ENCODE measurements at places on chromosomes 5 and 9. TPM values are rescaled to one million over a fixed set of nuclear protein-coding genes. Genes with fewer than 3 reads are reported as not detected.

- no peak overlapping the region for H3K27ac ChIP-seq
- H3K4me3 ChIP-seq = no peak overlapping the region
- H3K27me3 ChIP-seq = no peaks in the 10 kb centered on the region
- no peaks in the 10 kb centered on the region for H3K36me3 ChIP-seq
These were observed 177.6 kb upstream of the MVB12B start for GRCh38 chr9:126148994-126149393.

TGFBI gene
- total RNA-seq = 12.7 TPM

- no peaks in the 10 kb centered on the region for H3K4me1 ChIP-seq
- no peaks in the 10 kb centered on the region for H3K36me3 ChIP-seq
- DNase-seq = no peak
These were observed 152.5 kb downstream of the MUSK start for GRCh38 chr9:110821064-110821463.

DNA sequence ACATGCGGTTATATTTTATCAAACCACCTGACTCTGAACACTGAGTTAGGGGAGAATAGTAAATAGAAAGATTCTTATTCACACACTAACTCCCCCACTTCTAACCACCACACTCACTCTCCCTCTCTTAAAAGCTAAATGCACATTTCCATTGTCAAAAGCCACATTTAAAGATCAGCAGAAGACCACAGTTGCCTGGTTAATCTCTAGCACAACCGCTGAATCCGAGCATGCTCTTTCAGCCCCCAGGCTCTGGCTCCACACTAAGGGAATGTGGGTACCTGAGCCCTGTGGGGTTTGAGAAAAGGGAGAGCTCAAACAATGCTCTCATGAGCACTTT, 35.7 kb downstream of the PFDN1 start:
- no peak for DNase-seq
- no peak overlapping the region for H3K4me3 ChIP-seq
- H3K27me3 ChIP-seq = no peaks in the 10 kb centered on the region
- peaks cover 38% of the 10 kb centered on the region for H3K4me1 ChIP-seq
- H3K27ac ChIP-seq = no peak overlapping the region

FOXD4 gene
- total RNA-seq = 0.35 TPM

GABRA6 gene
- not detected for total RNA-seq

DNA sequence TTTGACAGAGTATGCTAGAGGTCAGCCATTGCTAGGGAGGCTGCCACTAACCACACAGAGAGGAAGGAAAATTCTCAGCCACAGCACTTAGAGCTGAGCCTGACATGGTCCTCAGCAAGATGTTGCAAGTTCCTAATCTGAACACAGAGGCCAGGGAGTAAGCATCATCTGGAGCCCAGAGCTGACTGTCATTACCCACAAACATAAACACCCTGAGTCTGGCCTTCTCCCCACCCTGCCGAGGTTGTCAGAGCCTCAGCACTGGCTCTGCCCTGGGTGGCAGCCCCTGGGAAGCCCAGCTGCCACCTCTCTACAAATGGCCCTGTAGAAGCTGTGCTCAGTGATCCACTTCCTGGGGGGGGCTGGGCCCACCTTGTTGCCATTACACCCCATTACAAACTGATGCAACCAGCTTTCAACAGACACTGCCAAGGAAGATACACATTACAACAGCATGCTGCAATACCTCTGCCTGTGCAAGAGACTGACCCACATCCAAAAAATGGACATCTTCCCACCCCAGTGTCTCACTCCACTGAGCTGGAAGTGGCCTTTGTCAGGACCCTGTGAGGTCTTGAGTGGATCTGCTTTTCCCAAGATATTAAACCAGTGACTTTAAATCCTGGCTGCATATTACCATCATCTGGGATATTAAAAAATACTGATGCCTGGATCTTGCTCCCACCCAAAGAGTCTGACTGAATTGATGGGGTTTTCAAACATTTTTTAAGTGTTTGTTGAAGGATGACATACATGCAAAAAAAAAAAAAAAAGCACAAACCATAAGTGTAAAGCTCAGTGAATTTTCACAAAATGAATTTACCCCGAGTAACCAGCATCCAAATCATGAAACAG, 33.0 kb downstream of the IRF1 start:
- DNase-seq = peak; percentile 50
- no peak overlapping the region for H3K4me3 ChIP-seq
- H3K27me3 ChIP-seq = no peaks in the 10 kb centered on the region
- no peaks in the 10 kb centered on the region for H3K36me3 ChIP-seq
- H3K27ac ChIP-seq = peak overlapping the region; percentile 77
- H3K4me1 ChIP-seq = peaks cover 100% of the 10 kb centered on the region

DNA sequence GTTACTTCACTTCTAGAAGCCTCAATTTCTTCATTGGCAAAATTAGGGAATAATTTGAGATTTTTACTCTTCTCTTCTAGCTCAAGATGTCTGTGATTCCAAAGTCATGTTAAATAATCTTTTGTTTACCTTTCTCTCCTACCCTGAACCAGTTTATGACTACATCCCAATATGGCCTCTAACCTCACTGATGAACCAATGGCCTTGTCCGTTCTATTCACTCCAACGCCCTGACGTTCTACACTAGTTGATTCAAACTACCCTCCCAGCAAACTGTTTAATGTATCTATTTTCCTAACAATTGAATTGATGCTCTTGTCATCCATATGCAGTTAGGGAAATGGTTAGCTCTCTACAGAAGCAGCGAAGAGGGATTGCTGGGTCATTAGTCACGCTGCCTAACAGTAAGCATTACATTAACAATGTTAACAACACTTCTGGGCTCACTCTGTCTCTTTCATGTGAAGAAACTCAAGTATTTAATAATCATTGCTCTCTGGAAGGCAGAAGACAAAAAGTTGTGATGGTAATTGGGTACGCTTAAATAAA, 38.0 kb downstream of the RAPGEF1 start:
- no peak overlapping the region for H3K4me3 ChIP-seq
- no peak overlapping the region for H3K27ac ChIP-seq
- no peaks in the 10 kb centered on the region for H3K36me3 ChIP-seq
- no peak for DNase-seq
- peaks cover 90% of the 10 kb centered on the region for H3K4me1 ChIP-seq

DNA sequence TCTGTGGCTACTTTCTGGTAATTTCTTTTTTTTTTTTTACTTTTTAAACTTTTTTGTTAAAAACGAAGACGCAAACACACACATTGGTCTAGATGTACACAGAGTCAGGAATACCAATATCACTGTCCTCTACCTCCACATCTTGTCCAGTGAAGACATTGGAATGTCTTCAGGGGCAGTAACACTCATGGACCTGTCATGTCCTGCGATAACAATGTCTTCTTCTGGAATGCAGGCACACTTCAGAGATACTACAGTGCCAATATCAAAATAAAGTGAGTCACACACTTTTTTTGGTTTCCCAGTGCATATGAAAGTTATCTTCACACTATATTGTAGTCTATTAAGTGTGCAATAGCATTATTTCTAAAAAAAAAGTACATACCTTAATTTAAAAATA, 175.9 kb downstream of the ARRDC3 start:
- H3K4me1 ChIP-seq = no peaks in the 10 kb centered on the region
- no peak overlapping the region for H3K4me3 ChIP-seq
- H3K36me3 ChIP-seq = no peaks in the 10 kb centered on the region

DNA sequence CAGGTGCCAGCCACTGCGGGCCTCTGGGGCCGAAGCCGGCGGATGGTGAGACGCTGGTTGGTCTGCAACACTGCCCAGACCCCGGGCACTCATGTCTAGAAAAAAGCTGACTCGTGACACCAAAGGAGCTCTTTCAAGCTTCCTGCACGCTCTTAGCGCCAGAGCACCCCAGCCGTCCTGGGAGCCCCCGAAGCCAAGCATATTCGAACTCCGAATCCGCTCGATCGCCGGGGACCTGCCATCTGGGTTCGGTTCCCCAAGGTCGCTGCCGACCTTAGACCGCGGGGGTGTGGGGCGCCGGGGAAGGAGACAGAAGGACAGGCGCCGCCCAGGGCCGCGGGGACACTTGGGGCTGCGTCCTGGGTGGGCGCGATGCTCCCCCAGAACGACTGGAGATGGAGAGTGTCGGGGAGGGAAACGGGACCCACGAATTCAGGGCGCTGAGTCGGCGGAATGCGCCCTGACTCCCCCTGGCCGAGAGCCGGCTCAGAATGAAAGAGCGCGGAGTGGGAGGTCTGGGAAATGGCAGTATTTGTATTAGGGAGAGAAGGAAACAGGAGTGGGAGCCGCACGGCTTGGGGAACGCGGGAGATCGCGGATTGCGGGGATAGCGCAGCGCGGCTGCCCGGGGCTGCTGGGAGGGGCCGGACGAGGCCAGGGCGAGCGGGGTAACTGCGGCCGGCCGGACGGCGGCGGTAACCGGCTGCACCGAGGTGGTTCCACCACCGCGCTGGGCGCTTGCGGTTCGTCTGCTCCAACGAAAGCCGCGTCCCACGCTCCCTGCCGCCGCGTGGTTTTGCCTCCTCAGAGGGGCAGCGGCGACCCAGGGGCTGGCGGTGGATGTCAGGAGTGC, 20.1 kb upstream of the MARCHF6 start:
- H3K27ac ChIP-seq = no peak overlapping the region
- H3K36me3 ChIP-seq = no peaks in the 10 kb centered on the region
- peak overlapping the region; percentile 35 for H3K4me3 ChIP-seq
- H3K4me1 ChIP-seq = peaks cover 6% of the 10 kb centered on the region
- peaks cover 14% of the 10 kb centered on the region for H3K27me3 ChIP-seq

GRCh38 chr5:81750308-81751008, 439 bp downstream of the SSBP2 start:
- H3K4me1 ChIP-seq = peaks cover 20% of the 10 kb centered on the region
- no peaks in the 10 kb centered on the region for H3K36me3 ChIP-seq
- H3K27me3 ChIP-seq = no peaks in the 10 kb centered on the region
- peak; percentile 48 for DNase-seq

IL3 gene
- not detected for total RNA-seq

DNA sequence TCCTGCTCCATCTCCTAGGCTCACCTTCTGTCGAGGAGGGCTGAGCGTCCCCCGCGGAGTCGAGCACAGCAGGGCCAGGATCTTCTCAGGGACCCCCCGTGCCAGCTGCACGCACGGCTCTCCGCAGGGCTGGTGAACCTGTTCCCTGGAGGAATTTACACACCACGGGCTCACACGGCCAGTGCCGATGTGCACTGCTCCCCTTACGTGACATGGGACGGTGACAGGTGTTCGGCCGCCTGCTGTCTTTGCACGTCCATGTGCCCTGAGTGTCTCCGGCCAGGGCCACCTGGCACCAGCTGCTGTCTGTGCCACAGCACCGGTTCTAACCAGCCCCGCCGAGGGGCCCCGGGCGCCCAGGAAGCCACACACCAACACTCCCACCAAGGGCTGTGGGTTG, 8.7 kb upstream of the AGPAT2 start:
- H3K4me3 ChIP-seq = no peak overlapping the region
- H3K4me1 ChIP-seq = peaks cover 9% of the 10 kb centered on the region
- DNase-seq = no peak

FOXD4L6 gene
- total RNA-seq = not detected

DNA sequence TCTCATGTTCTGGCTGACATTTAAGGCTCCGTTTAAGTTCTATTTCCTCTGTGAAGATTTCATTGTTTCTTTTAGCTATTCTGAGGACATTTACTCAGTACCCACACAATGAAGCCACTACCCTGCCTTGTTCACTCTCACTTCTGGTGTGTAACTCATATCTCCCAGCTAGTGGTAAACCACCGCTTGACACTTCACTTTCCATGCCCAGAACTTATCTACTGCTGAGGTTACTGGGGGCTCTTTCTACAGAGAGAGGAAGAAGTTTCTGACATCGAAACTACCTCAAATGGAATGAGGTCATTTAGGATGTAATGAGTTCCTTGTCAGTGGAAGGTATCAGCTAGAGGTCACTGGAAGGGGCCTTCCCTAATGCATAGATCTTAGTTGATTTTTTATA, 501.5 kb downstream of the DMAC1 start:
- H3K4me3 ChIP-seq = no peak overlapping the region
- H3K4me1 ChIP-seq = no peaks in the 10 kb centered on the region
- H3K27me3 ChIP-seq = no peaks in the 10 kb centered on the region
- no peak for DNase-seq

DNA sequence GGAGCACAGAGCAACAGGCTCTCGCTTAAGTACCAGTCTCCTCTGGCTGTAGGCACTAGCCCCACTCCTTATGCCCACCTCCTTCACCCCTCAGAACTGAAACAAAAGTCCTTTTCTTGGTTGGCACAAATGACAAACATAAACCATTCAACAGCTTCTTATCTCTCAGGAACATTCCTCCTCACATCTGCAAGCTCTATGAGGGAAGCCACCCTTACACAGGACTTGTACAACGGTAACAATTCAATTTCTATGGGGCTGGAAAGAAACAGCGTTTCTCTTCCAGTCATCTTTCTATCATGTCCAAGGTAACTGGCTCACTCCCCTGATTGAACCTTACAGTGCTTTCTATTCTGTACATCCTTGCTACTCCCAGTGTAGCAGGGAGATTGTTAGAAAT, 74.1 kb downstream of the CSF2 start:
- no peaks in the 10 kb centered on the region for H3K4me1 ChIP-seq
- no peak overlapping the region for H3K27ac ChIP-seq
- no peak for DNase-seq
- no peaks in the 10 kb centered on the region for H3K36me3 ChIP-seq
- no peak overlapping the region for H3K4me3 ChIP-seq

DDX31 gene
- total RNA-seq = 19.6 TPM

GRCh38 chr5:146193285-146193684, 10.1 kb upstream of the RBM27 start:
- DNase-seq = no peak
- H3K27me3 ChIP-seq = no peaks in the 10 kb centered on the region
- H3K27ac ChIP-seq = no peak overlapping the region
- H3K4me1 ChIP-seq = no peaks in the 10 kb centered on the region

- H3K27ac ChIP-seq = no peak overlapping the region
- H3K36me3 ChIP-seq = no peaks in the 10 kb centered on the region
- no peak for DNase-seq
- no peaks in the 10 kb centered on the region for H3K4me1 ChIP-seq
- H3K4me3 ChIP-seq = no peak overlapping the region
- H3K27me3 ChIP-seq = no peaks in the 10 kb centered on the region
These were observed 3.0 kb downstream of the SPATA31E1 start for GRCh38 chr9:87885484-87886189.

- no peaks in the 10 kb centered on the region for H3K4me1 ChIP-seq
- no peaks in the 10 kb centered on the region for H3K27me3 ChIP-seq
- H3K27ac ChIP-seq = no peak overlapping the region
- H3K36me3 ChIP-seq = no peaks in the 10 kb centered on the region
- no peak overlapping the region for H3K4me3 ChIP-seq
- no peak for DNase-seq
These were observed 8.0 kb downstream of the GRIA1 start for GRCh38 chr5:153498516-153498915.

GRCh38 chr5:36215910-36216309, 25.8 kb downstream of the NADK2 start:
- H3K36me3 ChIP-seq = peaks cover 15% of the 10 kb centered on the region
- H3K27me3 ChIP-seq = no peaks in the 10 kb centered on the region
- no peaks in the 10 kb centered on the region for H3K4me1 ChIP-seq
- no peak overlapping the region for H3K27ac ChIP-seq
- no peak overlapping the region for H3K4me3 ChIP-seq
- DNase-seq = no peak

GRCh38 chr9:129102791-129103594, 7.6 kb downstream of the CRAT start:
- no peaks in the 10 kb centered on the region for H3K36me3 ChIP-seq
- H3K27me3 ChIP-seq = no peaks in the 10 kb centered on the region
- no peak overlapping the region for H3K27ac ChIP-seq
- DNase-seq = no peak
- no peaks in the 10 kb centered on the region for H3K4me1 ChIP-seq
- H3K4me3 ChIP-seq = no peak overlapping the region
